ENCODE measurements at places on chromosomes 13 and 19.

GRCh38 chr13:66858163-66858562 lies 372.0 kb downstream of the PCDH9 start:
- DNase-seq, result no peak

DNA sequence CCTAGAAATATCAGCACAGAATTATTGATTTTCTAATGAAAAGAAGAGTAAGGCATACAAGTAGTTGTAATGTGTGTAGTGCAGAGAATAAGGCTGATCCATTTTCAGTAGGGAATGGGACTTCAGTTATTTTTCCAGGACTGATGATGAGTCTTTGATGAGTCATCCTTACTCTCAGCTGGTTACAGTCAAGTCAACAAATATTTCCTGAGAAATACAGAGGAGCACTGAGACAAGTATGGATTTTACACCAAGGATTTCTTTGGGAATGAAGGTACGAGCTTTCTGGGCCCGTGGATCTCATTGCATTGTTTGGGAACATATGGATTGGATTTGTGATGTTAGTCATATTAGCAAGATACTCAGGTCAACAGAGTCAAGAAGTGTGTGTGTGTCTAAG lies 502.7 kb downstream of the FGF9 start:
- peak; percentile 38 for DNase-seq

GRCh38 chr19:45076029-45076850 lies at the start of gene ZNF296:
Gene ZNF296, minus strand, starts transcription at chr19:45076478. Its CDS starts 105 bp downstream, at chr19:45076373.
- DNase-seq, result peak; percentile 84

DNA sequence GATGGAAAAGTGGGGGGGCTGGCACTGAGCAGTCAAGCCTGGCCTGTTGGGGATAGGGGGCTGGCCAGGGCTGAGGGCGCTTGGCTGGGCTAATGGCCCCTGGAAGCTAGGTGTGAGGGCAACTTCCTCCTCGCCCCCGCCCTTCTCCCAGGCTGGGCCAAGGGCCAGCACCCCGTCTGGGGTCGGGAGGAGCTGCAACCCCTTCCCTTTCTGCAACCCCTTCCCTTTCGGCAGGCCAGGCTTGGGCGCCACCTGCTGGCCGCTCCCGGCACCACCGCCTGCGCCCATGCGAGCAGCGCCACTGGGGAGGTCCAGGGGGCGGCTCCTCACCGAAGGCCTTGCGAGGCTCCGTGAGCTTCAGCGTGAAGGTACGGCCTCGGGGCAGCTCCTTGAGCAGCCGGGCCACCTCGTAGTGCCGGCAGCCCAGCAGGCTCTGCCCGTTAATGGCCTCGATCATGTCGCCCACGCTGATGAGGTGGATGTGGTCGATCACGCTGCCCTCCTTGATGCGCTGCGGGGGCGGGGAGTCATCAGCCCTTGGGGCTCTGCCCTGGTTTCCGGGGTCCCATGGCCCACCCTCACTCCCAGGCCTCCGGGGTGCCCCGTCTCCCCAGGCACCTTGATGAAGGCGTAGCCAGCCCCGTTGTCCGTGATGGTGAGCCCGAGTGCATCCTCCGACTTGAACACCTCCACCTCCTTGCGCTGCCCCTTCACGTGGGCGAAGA lies 5.0 kb upstream of the PTGER1 start:
- DNase-seq, result no peak

DNA sequence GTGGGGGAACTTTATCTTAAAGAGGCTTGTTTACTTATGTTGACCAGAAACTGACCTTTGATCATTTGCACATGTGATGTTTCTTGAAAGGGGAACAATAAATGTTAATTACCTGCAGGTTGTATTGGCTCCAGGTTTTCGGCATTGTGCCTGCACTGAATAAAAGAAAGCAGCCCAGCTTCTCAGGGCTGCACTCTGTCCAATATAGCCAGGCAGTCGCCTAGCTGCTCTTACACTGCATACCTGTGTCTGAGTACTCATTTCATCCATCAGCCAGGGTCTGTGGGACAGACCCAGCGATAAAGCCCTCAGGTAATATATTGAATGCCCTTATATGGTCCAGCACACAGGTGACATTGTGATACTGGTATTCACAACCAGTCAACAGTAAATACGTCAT lies 8.9 kb upstream of the ZNF726 start:
- no peak for DNase-seq

- DNase-seq, result no peak
Measured at GRCh38 chr13:107035186-107035585, 467.2 kb upstream of the ARGLU1 start.

DNA sequence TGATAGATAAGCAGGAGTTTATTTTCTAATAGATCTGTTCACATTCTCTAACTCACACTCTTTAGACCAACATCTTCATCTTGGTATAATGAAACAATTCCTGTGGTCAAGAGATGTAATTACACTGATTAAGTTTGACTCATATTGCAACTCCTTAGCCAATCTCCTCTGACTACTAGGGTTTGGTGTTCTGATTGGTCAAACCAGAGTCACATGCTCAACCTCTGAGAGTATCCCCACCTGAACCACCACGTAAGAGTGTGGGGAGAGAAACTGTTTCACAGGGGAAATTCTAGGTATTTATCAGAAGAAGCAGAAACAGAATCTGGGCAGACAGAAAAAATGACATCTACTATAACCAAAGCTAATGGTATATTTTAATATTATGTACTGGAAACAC lies 42.4 kb downstream of the UQCRFS1 start:
- DNase-seq, result no peak

- no peak for DNase-seq
Measured at GRCh38 chr19:30630289-30631032, 258.3 kb downstream of the ZNF536 start.

Data from RWPE1 (cell line).